Vagina (tissue), 2 donors: ENCODE measurements at places on chromosomes 1 and 21.
A peak's percentile ranks its signal among the peaks of the same experiment; 100 is the strongest.

- no peak for DNase-seq
Measured at GRCh38 chr1:246198115-246198816, 308.8 kb downstream of the SMYD3 start.

DNA sequence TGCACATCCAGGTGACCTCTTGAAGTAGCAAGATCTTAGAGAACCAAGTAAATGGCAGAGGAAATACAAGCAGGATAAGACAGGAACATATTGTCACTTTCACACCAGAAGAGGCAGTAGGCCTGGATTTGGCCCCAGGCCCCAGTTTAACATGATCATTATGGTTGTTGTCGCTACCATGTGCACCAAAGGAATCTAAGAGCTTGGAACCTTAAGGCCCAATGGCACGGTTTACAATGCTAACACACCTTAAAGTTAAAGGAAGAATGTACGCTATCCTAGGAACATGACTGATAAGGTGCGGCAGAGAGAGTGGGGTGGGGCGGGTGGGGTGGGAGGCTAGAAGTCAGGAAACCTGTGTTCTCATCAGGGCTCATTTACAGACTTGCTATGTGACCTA is 147.5 kb downstream of the ROR1 start:
- no peak for DNase-seq

GRCh38 chr1:115694805-115695204 is 53.0 kb downstream of the VANGL1 start:
- no peak for DNase-seq

DNA sequence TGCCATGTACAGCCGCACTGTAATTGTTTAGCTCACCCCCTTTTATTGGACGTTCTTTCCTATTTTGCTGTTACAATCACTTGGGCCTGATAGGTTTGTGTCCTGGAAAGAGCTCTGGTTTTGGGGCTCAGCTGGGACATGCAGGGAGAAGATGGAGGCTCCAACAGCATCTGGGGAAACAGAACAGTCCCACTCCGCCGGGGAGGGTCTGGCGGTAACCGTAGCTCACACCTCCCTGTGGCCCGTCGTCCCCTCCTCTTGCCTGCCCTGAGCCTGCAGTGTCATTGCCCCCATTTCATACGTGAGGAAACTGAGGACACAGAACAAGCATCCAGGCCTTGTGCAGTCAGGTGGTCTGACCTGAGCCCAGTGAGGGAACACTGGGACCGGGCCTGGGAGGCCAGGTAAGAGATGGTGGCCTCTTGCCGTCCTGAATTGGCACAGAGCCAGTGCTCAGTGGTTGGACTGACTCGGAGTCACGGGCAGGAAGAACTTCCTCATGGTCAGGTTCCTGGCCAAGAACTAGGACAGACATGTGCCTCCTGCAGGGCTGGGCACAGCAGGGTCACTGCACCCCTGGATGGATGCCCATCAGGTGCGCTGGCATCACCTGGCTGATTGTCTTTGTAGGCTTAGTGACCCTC is 41.8 kb downstream of the S100B start:
- DNase-seq = peak; percentile 94

DNA sequence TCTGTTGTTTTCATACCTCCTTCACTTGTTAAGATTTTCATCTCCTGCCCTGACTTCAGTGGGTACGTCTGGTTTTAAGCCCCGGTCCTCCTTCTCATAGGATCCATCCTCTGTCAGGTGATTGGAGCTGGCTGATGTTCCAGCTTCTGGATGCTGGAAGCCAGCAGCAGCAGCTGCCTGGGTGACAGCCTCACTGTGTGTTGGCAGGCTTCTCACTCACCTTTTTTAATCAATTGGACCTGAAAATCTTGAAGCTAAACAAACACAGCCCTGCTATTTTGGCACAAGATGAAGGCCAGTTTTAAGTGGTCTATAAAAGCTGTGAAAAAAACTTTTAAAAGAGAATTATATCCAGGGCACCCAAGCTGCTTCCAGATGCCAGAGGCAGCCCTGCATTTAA is 181.0 kb downstream of the DISC1 start:
- no peak for DNase-seq

GRCh38 chr1:56910441-56910985 is 55.3 kb downstream of the C8B start:
- no peak for DNase-seq

GRCh38 chr1:150562446-150563339 is 13.5 kb downstream of the ADAMTSL4 start:
- DNase-seq = no peak

DNA sequence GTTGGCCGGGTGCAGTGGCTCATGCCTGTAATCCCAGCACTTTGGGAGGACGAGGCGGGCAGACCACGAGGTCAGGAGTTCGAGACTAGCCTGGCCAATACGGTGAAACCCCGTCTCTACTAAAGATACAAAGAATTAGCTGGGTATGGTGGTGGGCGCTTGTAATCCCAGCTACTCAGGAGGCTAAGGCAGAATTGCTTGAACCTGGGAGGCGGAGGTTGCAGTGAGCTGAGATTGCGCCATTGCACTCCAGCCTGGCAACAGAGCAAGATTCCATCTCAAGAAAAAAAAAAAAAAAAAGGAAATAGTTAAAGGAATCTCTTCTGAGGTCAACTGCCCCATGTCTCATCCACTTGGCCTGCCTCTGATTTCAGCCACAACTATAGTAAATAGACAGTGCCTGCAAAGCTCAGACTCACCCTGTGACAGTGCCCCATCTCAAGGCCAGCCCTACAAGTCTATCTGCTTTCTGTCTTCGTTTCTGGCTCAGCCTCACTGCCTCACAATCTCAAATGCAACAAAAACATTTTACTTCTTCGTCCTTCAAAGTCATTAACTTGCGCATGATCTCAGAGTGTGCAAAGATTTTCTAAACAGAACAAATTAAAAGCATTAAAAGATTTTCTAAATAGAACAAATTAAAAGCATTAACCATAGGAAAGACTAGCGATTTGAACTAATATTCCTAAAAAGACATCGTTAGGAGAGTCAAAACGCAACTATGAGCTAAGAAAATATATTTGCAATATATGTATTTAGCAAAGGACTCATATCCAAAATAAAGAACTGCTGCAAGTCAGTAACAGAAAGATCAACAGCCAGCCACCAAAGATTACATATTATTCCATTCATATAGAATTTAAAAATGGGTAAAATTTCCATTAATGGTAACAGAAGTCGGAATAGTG is 65.0 kb upstream of the PRDX6 start:
- no peak for DNase-seq

DNA sequence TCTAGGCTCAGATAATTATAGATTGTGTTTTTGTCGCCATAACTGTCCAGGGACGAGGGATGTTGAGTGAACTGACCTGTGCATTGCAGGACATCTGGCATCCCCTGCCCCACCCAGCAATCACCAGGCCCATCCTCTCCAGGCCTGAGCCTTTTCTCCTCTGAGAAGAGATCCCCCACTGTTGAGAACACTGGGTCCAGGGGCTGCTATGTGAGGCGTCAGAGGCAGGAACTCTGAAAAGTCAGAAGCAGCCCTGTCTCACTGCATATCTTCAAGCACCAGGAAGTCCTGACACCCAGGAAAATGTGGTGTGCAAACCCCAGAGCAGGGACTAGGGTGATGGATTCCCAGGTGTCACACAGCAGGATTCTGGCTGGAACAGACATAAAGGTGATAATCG is 17.1 kb upstream of the ACBD3 start:
- no peak for DNase-seq

GRCh38 chr1:210554382-210554781 is 225.7 kb downstream of the HHAT start:
- no peak for DNase-seq

DNA sequence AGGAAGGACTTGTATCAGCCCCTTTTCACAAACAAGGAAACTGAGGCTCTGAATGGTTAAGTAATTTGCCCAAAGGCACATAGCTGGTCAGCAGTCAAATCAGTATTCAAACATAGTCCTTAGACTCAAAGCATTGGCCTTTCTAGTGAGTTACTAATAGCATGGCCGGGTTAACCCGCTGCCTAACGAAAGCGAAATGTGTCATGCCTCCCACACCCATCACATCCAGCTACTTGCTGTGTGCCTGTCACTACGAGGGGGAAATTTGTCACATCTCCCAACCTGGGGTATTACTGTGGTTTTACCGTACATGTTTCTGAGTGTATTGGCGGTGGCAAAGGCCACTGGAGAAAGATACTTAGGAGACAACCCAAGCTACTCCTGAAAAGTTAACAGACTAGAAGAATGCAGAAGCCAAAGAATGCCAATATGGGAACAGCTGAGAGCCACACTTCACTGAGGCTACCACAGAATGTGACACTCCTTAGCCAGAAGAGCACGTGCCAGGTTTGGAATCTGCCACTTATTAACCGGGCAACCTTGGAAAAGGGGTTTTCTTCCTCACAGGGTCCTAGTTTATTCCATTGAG is 363.5 kb downstream of the KCNH1 start:
- no peak for DNase-seq

DNA sequence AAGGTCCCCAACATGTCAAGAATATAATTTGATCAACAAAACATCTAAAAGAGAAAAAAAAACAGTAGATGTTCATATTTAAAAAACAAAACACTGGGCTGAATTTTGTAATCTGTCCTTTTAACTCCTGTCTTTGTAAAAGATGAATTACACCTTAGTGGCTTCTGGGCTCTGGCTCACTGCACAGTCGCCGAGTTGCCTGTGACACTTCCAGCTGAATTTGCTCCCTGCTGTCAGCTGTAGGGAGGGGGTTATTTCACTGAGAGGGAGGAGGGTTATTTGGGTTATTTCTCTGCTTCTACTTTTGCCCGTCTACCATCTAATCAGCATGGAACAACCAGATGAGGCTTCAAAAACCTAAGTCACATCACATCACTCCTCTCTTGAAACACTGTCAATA is 193.0 kb upstream of the ZC3H12A start:
- DNase-seq = no peak

GRCh38 chr1:247357781-247358211 is 26.1 kb upstream of the ZNF496 start:
- DNase-seq = no peak

DNA sequence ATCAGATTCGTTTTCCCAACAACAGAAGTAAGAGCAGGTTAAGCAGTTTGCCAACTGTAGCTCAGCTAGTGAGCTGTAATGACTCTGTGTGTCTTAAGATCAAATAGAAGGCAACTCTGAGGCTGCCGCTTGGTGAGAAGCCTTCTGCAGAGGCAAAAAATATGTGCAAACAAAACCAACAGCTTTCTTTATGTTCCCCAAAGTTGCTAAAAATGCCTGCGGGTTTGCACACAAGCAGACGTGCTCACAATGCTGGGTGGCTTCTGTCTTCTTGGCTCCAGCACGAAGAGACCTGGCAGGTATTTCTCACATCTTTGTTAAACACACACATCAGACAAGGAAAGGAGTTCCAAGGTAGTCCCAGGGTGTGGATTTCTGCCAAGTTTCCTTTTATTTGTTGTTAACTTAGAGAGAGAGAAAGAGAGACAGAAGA is 158.9 kb upstream of the JUN start:
- DNase-seq = no peak

- no peak for DNase-seq
Measured at GRCh38 chr1:215566556-215567490, at the start of gene KCTD3. Gene KCTD3, plus strand, starts transcription at chr1:215567304. Its CDS starts 382 bp downstream, at chr1:215567686.

- no peak for DNase-seq
Measured at GRCh38 chr1:226732856-226733291, 6.2 kb downstream of the ITPKB start.

- DNase-seq = no peak
Measured at GRCh38 chr1:203000217-203000944, 6.8 kb upstream of the TMEM183A start.

DNA sequence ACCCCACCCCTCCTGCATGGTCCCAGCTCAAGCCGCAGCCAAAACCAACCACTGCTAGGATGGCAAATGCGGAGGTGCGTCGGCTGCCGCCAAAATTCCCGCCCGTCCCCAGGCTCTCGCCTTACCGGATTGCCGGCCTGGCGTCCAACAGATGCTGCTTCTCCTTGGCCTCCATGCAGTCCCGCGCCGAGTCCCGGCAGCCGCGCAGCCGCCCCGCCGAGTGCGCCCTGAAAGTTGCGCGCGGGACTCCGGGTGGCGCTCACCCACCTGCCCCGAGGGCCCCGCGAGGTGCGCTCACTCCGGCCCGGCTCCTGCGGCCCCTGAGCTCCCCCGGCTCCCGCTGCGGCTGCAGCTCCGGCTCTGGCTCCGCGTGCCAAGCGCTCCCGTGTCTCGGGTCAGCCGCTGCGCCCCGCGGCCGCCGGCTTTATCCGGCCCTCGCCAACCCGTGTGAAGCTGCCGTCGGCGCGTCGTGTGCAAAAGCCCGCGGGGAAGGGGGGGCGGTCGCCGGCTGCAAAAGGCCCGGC is at the start of gene SLC30A2:
SLC30A2 (minus strand) TSS at position 397 of the 524 bp plus-strand sequence; CDS start at position 175, 222 bp downstream.
- no peak for DNase-seq

GRCh38 chr1:27804791-27805190 is 25.8 kb upstream of the PPP1R8 start:
- DNase-seq = no peak

DNA sequence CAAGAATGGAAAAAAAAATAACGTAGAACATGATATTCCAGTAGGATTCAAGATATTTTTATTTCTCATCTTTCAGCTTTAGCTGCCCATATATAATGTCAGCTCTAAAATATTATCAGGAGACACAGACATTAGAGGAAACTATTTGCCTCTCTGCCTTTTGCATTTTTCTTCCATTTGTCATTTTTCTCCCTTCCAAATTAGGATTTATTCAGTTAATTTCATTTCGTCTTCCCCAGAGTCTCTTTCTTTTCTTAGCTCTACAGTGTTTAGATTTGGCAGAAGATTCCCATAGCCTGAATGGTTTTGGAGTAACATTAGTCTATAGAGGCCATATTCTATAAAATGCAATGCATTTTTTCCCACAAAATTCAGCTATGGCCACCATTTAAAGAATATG is 5.1 kb upstream of the ENAH start:
- no peak for DNase-seq

DNA sequence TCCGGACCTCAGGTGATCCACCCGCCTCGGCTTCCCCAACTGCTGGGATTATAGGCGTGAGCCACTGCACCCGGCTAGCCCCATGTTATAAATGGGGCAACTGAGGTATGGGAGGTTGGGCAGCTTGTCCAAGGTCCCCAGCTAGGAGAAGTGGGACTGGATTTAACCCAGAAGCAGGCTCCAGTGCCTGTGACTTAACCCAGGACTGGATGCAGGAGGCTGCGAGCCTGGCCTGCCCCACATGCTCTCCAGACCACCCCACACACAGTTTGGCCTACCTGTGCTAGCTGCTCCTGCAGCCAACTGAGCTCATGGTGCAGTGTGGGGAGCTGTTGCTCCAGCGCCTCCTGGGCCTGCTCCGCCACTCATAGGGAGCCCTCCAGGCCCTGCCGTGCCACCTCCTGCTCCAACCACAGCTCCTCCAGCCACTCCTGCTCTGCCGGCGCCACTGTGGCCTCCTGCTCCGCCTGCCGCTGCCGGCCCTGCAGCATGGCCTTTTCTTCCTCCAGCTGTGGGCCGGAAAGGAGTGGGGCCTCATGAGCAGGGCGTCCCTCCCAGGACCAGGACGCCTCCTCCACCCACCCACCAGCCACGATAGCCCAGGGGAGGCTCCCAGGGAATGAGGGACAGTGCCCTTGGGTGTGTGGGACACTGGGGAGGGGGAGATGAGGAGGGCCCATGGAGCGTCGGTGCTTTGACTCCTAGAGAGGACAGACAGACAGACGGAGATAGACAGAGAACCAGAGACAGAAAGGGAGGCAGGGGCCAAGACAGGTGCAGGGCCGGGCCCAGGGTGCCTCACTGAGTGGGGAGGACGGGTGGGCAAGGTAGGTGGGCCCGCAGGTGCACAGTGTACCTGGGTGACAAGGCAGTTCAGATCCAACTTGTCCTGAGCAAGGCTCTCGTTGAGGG is 12.4 kb upstream of the NBPF1 start:
- peak; percentile 95 for DNase-seq
